Vagina (tissue), 2 donors: ENCODE measurements at places on chromosomes 4 and X.
A peak's percentile ranks its signal among the peaks of the same experiment; 100 is the strongest.

- no peaks in the 10 kb centered on the region for H3K36me3 ChIP-seq
- DNase-seq = no peak
- no peak overlapping the region for H3K27ac ChIP-seq
Measured at GRCh38 chr4:111718763-111719559, 426.3 kb upstream of the FAM241A start.

DNA sequence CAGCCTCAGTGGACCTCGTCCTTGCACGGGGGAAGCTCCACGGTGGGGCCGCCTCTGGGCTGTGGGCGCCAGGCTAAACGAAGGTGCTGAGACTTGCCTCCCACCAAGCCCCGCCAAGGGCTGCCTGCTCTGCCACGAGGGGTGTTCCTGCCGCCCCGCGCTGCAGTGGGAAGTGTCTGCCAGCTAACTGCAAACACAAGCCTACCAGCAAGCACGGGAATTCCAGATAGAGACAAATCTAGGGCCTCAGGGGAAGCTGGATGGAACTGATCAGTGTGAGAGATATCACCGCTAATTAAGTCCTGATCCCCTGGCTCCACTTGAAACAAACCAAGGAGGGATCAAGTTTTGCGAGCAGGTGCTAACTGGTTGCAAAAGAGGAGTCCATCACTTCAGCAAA lies 181.6 kb upstream of the LEF1 start:
- H3K27ac ChIP-seq = no peak overlapping the region
- H3K36me3 ChIP-seq = no peaks in the 10 kb centered on the region
- H3K27me3 ChIP-seq = no peaks in the 10 kb centered on the region
- no peak overlapping the region for H3K4me3 ChIP-seq
- H3K4me1 ChIP-seq = no peaks in the 10 kb centered on the region
- DNase-seq = no peak

- no peaks in the 10 kb centered on the region for H3K27me3 ChIP-seq
- H3K36me3 ChIP-seq = no peaks in the 10 kb centered on the region
- H3K4me1 ChIP-seq = peaks cover 37% of the 10 kb centered on the region
- no peak overlapping the region for H3K27ac ChIP-seq
Measured at GRCh38 chr4:6781113-6781512, 1.4 kb upstream of the KIAA0232 start.

GRCh38 chr4:128461291-128462102 lies 173.9 kb upstream of the PGRMC2 start:
- H3K4me3 ChIP-seq = no peak overlapping the region
- H3K4me1 ChIP-seq = peaks cover 10% of the 10 kb centered on the region
- H3K27ac ChIP-seq = peak overlapping the region; percentile 35

DNA sequence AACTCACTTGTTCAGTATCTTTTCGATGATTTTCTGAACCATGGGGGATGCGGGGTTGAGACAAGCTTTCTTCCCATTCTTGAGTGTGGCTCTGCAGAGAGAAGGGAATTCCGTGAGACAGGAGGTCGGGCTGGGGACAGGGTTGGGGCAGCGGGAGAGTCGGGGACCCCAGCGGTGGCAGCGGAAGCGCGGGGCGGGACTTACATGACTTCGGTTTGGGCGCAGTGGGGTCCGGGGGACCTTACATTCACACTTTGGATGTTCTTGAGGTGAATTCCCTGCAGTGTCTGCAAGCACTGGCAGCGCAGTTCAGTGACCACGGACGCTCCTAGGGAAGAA lies 434 bp downstream of the CXCL3 start:
- peak overlapping the region; percentile 51 for H3K4me3 ChIP-seq
- H3K4me1 ChIP-seq = peaks cover 20% of the 10 kb centered on the region
- H3K27me3 ChIP-seq = peaks cover 4% of the 10 kb centered on the region
- H3K36me3 ChIP-seq = no peaks in the 10 kb centered on the region

DNA sequence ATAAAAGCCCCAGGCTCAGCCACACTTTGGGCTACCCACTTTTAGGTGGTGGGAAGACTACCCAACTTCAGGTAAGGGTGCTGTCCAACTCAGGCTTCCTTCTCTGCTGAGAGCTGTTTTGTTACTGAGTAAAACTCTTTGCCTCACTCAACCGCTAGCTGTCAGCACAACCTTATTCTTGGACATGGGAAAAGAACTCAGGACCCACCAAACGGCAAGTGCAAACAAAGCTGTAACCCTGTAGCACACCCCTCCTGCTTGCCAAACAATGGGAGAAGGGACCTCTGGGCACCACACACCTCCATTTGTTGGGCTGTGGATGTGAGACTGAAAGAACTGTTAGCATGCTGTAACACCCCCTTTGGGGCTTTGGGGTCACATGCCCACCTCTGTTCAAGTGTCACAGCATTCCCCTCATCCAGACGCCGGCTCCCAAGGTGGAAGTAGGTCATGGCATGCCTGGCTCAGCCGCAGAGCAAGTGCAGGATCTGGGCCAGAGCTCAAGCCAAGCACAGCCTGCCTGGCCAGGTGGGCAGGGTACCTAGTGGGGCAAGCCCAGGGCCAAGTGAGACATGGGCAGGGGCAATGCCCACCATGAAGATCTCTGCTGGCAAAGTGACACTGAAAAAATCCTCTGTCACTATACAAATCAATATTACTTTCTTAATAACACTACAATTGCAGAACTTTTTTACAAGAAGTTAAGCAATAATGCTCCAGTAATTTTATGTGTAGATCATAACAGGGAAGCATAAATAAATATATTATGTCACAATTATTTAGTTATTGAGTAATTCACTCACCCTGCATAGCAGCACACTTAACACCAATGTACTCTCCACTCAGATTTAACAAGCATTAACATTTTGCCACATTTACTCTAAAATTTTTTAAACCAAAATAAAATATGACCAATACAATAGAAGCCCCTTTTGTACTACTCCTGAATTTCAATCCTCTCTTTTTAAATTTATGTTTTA lies 107.2 kb downstream of the TBCK start:
- no peaks in the 10 kb centered on the region for H3K27me3 ChIP-seq
- no peak for DNase-seq
- H3K4me1 ChIP-seq = no peaks in the 10 kb centered on the region
- H3K27ac ChIP-seq = no peak overlapping the region

DNA sequence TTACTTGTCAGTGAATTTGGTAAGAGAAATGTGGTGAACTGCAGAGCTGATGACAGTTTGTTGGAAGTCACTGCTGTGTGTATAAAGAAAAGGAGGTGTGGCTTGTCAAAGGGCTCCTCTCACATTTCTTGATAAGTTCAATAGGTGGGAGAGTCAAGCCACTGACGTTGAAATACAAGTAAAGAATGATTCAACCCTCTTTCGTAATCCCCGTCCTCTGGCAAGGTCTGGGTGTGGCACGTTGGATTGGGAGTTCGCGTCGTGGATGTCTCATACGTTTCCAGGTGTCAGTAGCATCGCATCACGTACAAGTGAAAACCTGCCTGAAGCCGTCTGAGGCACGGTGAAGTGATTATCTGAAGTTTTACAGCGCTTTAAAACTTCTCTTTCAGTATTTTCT lies 76.4 kb downstream of the EGF start:
- H3K27me3 ChIP-seq = no peaks in the 10 kb centered on the region
- peaks cover 13% of the 10 kb centered on the region for H3K4me1 ChIP-seq
- no peak for DNase-seq
- no peak overlapping the region for H3K27ac ChIP-seq
- no peak overlapping the region for H3K4me3 ChIP-seq

DNA sequence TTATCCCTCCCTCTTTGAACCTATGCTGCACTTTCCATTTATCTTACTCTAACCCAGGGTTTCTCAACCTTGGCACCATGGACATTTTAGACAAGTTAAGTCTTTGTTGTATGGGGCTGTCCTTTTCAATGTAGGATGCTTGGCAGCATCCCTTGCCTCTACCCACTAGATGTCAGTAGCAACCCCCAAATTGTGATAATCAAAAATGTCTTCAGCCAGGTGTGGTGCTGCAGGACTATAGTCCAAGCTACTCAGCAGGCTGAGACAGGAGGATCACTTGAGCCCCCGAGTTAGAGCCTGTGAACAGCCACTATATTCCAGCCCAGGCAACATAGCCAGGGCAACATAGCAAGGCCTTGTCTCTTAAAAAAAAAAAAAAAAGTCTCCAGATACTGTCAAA lies 7.0 kb downstream of the LRCH2 start:
- H3K36me3 ChIP-seq = no peaks in the 10 kb centered on the region
- H3K4me1 ChIP-seq = no peaks in the 10 kb centered on the region
- no peak overlapping the region for H3K27ac ChIP-seq
- no peak overlapping the region for H3K4me3 ChIP-seq
- no peaks in the 10 kb centered on the region for H3K27me3 ChIP-seq

- no peak overlapping the region for H3K27ac ChIP-seq
- H3K27me3 ChIP-seq = no peaks in the 10 kb centered on the region
- DNase-seq = no peak
- no peak overlapping the region for H3K4me3 ChIP-seq
- H3K36me3 ChIP-seq = no peaks in the 10 kb centered on the region
Measured at GRCh38 chrX:53398216-53398615, 24.2 kb downstream of the SMC1A start.
